ENCODE measurements at places on chromosomes 7 and 10.

- peak; percentile 41 for DNase-seq
Observed at GRCh38 chr7:34675749-34676374, 17.8 kb downstream of the NPSR1 start.

- peak; percentile 67 for DNase-seq
Observed at GRCh38 chr7:28853834-28854749, 104.0 kb downstream of the TRIL start.

- DNase-seq, result peak; percentile 55
Observed at GRCh38 chr10:88792661-88793060, 9.9 kb upstream of the LIPM start.

GRCh38 chr10:3935141-3935540 is 150.1 kb upstream of the KLF6 start:
- DNase-seq, result peak; percentile 15

DNA sequence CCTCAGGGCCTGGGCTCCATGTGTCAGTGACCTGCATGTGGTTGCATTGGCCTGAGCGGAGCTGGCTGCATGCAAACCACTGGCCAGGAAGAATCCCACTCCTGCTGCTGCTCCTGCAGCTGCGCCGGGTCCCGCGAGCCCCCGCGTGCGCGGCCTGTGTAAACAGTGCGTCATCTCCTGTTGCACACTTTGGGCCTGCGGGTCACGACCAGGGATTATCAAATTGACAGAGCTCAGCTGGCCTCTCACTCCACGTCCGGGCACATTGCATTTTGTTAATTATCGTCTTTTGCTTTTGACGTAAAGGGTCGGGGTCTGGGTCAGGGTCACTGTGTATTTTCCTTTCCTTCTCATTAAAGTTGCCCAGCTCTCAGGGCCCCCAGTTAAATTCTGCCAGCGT is 132.6 kb downstream of the RGS10 start:
- no peak for DNase-seq

DNA sequence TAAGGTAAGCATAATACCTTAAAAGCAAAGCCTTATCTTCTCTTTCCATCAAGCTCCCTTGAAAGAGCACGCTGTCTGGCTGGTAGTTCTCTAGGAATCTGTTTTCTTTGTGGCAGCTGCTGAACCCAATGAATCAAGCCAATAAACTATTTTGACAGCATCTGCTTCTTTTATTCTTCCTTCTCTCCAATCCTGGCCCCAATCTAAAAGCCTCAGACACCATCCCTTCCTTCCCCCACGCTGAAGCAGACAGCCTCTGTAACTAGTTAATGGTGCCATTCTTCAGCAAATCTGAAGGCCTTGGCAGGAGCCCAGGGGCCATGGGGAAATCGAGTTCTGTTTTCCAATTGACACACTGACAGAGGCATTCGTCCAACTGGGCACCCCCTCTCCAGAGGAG is 186.6 kb upstream of the LYZL1 start:
- DNase-seq, result peak; percentile 59

- DNase-seq, result no peak
Observed at GRCh38 chr10:33244354-33244967, 90.0 kb downstream of the NRP1 start.

DNA sequence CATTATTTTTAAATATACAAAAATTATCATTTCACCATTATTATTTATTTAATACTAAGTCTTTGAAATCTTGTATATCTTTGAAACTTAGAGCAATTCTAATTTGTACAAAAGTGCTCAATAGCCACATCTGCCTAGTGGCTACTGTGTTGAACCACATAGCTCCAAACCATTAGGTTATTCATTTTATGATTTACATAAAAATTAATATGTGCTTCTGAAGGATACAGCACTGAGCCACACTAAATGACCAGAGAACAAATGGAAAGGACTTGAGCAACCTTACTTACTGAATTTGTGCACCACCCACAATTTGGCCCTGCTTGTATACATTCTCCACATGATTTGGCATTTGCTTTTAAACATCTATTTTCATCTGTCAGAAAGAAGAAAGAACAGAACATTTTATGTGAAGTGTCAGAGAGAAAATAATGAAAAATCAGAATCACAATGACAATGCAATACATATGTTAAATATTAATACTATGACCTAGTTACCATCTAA is 25.8 kb downstream of the ITGB1 start:
- no peak for DNase-seq

- no peak for DNase-seq
Observed at GRCh38 chr7:148815612-148816011, 68.5 kb downstream of the EZH2 start.

GRCh38 chr7:108345710-108346336 is 110.4 kb downstream of the NRCAM start:
- DNase-seq, result no peak

DNA sequence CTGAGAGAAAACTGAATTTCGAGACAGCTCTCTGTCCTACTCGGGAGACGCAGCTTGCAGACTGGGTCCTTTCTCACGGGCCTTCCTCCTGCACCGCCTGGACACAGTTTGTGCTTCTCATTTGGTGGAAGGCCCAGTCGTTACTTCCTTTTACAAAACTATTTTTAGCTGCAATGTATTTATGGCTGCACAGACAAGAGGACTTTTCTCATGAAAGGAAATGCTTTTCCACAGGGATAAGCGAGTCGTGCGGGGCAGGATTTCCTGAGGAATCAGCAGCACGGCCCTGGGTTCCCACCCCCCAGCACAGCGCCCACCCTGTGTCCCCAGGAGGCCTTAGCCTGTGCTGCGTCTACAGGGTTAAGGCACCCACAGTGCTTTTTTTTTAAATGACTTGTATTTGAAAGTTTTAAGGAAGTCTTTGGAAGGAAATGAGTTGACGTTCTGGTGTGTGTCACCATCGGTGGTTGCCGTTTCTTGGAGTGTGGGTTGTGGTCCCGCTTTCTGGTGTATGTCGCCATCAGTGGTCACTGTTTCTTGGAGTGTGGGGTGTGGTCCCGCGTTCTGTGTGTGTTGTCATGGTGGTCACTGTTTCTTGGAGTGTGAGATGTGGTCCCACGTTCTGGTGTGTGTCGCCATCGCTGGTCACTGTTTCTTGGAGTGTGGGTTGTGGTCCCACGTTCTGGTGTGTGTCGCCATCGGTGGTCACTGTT is 50.9 kb downstream of the INPP5A start:
- DNase-seq, result no peak

DNA sequence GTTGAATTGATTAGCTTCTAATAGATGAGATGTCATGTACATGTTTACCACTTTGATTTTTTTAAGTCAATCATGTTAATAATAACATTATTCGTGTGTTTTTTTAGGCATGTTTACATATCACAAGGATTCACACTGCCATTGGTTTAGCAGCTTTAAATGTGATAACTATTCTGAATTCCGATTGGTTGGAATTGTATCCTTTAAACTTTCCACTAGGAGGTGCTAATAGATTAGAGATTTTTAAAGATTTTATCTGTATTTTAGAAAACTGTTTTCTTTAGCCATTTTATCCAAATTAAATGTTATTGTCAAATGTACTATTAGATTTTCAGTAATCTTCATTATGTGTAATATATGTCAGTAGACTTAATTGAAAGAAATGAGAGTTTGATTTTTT is 83.2 kb downstream of the HECTD2 start:
- DNase-seq, result peak; percentile 64

- DNase-seq, result no peak
Observed at GRCh38 chr7:1547777-1548437, 8.1 kb downstream of the TMEM184A start.

DNA sequence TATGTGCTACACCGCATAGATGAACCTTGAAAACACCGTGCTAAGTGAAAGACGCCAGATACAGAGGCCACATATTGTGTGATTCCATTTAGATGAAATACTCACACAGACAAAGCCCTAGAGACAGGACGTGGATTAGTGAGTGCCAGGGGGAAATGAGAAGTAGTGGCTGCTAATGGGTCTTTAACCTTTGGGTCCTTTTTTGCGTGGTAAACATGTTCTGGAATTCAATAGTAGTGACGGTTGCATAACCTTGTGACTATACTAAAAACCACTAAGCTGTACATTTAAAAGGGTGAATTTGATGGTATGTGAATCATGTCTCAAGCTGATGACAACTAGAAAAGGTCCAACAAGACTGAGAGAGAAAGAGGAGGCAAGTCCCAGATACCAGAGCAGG is 15.6 kb downstream of the SMKR1 start:
- no peak for DNase-seq

- peak; percentile 42 for DNase-seq
Observed at GRCh38 chr7:47241112-47242065, 340.5 kb downstream of the TNS3 start.

GRCh38 chr7:101631224-101631714 is 2.2 kb upstream of the MYL10 start:
- peak; percentile 77 for DNase-seq

- DNase-seq, result no peak
Observed at GRCh38 chr7:157006205-157006747, 4.2 kb downstream of the MNX1 start.

- no peak for DNase-seq
Observed at GRCh38 chr7:7565018-7565680, 1.5 kb upstream of the MIOS start.

- DNase-seq, result no peak
Observed at GRCh38 chr7:158406801-158407200, 180.8 kb downstream of the PTPRN2 start.

DNA sequence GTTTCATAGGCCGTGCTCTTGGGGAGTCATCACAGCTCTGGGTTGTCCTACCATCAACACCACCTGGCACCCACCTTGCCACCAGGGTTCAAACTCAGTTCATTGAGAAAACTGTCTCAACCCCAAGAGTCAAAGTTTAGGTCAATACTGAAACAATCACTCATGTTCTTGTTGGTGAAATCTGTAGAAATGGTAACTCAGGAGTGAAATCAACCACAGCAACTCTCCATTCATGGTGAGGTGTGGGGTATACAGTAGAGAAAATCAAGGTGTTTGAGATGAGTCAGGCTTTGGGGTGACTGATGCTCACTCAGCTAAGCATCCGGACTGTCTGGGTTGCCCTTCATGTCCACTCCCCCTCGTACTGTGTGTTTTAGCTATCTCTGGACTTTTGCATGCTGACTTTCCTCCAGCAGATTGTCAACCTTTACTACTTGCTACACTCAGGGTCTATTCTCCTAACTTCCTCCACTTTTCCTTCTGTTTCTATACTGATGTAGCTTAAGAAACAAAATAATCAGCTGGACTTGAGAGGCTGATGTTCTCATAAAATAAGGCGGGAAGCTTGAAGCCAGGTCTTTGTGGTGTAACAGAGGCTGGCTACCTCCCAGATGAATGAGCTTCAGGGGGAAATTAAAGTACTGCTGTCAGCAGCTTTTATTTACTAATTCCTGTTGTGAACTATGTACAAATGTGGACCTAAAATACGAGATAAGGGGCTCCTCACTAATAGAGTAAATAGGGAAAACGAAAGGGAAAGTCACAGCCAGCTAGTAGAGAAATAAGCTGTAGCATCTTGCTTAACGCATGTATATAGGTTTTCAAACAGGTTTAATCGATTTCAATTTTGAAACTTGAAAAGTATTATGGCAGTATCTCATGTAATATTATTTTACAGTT is 173.6 kb upstream of the AKR1E2 start:
- no peak for DNase-seq

DNA sequence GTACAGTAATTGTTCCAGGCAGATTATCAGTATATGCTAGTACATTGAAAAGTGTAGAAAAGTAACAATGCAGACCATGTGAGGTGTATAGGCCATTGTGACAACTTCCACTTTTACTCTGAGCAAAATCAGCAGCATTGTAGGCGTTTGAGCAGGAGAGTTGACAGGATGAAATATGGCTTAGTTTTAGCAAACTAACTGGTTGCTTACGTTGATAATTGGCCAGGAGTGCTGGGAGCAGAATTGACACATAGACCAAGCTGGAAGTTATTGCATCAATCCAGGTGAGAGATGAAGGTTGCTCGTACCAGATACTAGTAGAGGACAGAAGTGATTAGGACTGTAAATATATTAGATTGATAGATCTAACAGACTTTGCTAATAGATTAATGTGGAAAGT is 46.0 kb downstream of the LCOR start:
- no peak for DNase-seq

DNA sequence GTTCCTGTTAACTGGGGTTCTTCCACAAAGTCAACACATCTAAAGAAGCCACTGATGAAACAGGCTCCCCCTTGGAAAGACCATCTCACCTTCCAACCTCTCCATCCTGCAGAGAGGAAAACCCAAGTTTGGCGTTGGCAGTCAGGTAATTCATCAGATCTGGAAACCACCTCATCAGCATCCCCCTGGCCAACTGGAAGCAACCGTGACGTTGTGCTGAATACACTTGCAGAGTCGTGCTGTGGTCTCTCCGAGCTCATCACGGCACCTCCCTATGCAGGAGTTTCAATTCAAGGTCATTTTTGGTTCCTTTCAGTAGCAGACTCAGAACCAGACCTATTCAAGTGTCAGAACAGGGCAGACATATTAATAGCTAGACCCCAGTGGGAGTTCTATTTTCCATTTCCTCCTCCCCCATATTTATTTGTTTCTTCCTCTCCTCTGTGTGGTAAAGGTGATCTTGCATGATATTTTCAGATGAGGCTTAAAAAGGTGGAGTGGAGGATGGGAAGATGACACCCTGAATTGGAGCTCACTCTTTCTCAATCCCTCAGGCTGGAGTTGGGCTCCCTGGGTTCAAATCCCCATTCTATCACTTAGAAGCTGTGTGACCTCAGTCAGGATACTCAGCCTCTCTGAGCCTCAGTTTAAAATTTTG is 149.1 kb upstream of the ADO start:
- DNase-seq, result no peak

DNA sequence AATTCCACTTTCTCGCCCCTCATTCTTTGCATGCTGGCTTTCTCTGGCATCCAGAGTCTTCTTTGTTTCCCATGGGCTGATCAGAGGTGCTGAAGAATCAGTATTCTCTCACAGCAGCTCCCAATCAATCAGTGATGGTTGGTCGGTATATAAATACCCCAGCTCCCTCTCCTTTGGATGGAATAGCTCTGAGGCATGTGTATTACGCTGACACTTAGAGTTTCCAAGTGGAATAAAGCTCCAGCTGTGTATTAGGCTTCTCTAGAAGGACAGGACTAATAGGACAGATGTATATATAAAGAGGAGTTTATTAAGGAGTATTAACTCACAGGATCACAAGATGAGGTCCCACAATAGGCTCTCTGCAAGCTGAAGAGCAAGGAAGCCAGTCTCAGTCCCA is 218.3 kb upstream of the GRB10 start:
- no peak for DNase-seq

DNA sequence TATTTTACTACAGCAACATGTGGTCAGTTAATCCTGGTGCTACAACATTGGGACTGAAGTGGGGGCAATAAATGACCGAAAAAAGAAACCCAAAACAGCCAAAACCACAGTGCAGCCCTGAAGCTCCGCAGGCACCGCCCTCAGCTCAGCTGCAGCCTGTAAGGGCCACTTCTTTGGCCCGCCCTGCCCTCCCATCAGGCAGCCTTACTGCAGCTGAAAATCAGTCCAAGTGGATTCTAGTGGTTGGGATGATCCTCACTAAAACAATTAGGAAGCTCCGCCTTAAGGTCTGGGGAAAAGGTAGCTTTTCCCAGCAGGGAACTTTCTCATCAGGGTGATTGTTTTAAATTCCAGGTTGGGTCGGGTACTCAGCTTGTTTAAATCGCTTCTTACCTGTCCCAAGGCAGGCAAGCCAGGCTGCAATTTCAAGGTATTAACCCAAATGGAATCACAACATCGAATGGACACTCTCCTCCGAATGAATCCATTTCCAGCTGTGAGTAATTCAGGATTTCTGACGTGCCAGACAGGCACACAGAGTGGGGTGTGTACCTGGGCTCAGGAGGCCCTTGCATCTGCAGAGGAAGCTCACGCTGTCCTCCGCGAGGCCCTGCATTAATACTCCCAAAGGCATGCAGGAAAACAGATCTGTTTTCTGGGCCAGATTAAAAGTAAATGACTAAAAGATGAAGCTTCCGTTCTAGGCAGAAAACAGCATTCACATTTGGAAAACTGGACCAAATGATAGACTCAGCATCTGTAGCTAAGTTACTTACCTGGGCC is 104.3 kb downstream of the CREB5 start:
- no peak for DNase-seq

Measured in A172 (cell line).